ENCODE measurements at places on chromosomes 5 and 9. TPM values are rescaled to one million over a fixed set of nuclear protein-coding genes. Genes with fewer than 3 reads are reported as not detected.

DNA sequence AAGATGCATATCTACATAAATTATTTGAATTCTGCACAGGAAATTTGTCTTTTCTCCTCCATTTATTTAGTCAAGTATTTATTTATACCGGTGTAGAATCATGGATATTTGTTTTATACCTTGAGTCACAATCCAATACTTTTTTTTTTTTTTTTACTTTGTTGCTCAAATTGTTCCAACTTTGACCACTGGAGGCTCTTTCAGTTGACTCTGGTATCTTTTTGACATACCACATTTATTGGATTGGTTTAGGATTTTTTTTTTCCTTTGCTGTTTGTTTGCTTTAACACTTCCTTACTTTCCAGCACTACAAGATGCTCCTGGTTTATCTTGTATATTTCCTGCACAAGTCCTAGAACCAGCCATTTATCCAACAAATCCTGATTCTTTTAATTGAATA, 543.1 kb upstream of the RIOK2 start:
- DNase-seq, result no peak

GRCh38 chr5:131378721-131379541, 115.1 kb downstream of the CDC42SE2 start:
- no peak for DNase-seq

- peak; percentile 82 for DNase-seq
Observed at GRCh38 chr5:134458234-134459009, 46.7 kb upstream of the CDKN2AIPNL start.

Gene BRD3OS
- total RNA-seq, result 15.9 TPM

DNA sequence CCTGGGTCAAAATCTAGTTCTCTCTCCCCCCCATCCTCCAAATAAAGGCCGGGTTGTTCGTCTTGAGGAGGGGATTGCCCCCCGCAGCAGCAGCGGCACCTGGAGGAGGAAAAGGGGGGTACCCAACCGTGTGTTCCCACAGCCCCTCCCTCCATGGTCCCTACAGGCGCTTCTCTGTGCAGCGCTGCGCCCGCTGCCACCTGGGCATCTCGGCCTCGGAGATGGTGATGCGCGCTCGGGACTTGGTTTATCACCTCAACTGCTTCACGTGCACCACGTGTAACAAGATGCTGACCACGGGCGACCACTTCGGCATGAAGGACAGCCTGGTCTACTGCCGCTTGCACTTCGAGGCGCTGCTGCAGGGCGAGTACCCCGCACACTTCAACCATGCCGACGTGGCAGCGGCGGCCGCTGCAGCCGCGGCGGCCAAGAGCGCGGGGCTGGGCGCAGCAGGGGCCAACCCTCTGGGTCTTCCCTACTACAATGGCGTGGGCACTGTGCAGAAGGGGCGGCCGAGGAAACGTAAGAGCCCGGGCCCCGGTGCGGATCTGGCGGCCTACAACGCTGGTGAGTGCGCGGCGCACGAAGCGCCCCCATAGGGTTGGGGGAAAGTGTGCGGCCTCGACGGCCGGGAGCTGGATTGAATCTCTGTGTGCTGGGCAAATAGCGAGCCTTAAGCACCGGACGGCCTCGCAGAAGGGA, 3.5 kb downstream of the LHX2 start:
- no peak for DNase-seq

Gene EPB41L4A
- total RNA-seq, result 9.4 TPM
